T-helper 2 cell (primary cell): ENCODE measurements at places on chromosomes 13 and 19.

DNA sequence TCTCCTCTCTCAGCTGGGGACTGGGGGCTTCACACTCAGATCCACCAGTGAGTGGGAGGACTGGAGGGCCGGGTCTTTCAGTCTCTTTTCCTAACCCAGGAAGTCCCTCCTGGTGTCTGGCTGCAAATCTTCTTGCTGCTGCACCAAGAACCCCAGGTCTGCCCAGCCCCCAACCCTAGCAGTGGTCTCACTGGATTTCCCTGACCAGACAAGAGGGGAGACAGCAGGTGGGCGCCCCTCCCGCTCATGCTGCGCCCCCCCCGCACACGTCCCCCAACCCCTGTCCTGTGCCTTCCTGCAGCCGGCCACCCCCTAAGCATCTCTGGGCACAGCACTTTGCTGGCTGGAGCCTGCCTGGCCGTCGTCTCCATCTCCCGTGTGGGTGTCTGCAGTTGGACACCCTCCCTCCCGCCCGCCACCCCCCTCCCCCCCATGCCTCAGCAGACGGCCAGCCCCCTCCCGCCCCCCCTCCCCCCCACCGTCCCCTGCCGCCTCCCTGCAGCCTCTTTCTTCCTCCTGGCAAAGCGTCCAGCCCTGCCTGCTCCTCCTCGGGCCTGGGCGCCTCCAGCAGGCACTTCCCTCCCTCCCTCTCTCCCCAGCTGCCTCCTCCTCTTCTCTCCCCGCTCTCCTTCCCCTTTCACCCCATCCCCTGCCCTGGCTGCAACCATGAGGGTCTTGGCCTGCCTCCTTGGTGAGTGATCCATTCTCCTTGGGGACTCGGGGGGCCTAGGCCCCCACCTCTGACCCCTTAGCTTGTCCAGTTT, at the start of gene SSC5D:
Gene SSC5D (plus strand): TSS at position 513 of the 764 bp plus-strand sequence. CDS start 154 bp downstream, at position 667.
- no peak for DNase-seq

- peak; percentile 34 for DNase-seq
These were observed 192.1 kb upstream of the TSC22D1 start for GRCh38 chr13:44768239-44768638.

- no peak for DNase-seq
These were observed 1.0 kb upstream of the KDM4B start for GRCh38 chr19:4967738-4968461.

GRCh38 chr13:20291037-20291436, 58.9 kb upstream of the GJB6 start:
- DNase-seq: no peak

- no peak for DNase-seq
These were observed 175.9 kb upstream of the TRPC4 start for GRCh38 chr13:38045278-38046048.

DNA sequence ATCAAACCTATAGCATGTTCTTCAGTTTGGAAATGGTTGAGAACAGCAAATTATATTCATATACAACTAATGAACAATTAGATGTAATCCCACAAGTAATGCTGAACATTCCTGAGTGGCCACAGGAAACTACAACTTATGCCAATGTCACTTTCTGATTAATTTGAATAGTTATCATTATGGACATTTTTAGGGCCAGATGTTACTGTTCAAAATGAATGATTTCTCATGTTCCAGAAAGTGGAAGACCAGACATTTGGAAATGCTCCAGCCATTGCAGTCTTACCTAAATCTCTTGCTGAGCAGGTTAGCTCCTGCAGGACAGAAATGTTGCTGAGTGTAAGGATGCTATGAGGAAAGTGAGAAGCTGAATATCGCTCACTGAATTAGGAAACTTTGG, 819.8 kb downstream of the PCDH9 start:
- no peak for DNase-seq

- peak; percentile 37 for DNase-seq
These were observed 57.9 kb downstream of the GADD45B start for GRCh38 chr19:2533686-2534422.

- DNase-seq: no peak
These were observed 712 bp upstream of the RINL start for GRCh38 chr19:38878575-38879399.

DNA sequence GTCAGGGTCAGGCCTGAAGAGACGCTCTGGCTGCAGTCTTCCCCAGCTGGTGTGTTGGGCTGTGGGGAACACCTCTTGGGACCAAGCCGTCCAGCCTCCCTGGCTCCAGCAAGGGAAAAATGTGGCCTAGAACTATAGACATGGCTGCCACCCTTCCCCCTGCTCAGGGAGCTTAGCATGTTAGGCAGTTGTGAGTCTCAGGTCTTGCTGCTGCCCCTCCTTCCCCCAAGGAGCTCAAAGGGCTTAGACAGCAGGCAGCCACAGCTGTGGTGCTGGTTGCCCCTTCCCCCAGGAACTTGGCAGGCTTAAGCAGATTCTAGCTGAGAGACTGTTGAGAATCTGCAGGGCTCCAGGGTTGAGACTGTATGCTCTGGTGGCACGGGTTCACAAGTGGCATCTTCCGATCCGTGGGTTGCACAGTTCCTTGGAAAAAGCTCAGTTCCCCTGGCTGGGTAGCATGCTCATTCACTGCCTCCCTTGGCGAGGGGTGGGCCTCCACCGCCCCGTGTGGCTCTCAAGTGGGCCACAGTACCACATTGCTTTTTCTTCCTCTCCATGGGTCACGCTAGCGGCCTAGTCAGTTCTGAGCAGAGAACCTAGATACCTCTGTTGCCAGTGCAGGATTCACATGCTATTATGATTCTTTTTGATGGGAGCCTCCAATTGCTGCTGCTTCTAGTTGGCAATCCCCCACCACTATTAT, 1258.6 kb downstream of the OLFM4 start:
- no peak for DNase-seq

DNA sequence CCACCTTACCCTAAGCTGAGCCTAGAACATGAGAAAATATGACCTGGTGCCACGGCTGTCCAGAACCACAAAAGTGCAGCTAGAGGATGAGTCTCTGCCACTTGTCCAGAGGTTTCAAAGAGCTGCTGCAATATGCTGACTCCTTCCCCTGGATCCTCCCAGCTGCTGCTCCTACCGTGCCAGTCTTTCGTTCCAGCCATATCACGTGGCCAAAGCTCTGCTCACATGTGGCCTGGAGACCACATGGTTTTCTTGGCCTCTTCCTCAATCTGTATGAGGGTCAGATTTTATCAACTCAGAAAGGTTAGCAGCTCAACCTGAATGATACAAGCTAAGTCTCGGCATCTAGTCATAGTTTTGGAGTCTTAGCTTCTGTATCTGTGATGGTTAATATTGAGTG, 3.2 kb upstream of the SACS start:
- DNase-seq: no peak

GRCh38 chr13:78784014-78784750, 125.2 kb upstream of the OBI1 start:
- no peak for DNase-seq

- DNase-seq: no peak
These were observed 114.3 kb upstream of the SERP2 start for GRCh38 chr13:44259045-44260027.

- no peak for DNase-seq
These were observed 49.8 kb upstream of the GTF3A start for GRCh38 chr13:27374650-27375049.
